ENCODE measurements at places on chromosomes 6 and 20.

DNA sequence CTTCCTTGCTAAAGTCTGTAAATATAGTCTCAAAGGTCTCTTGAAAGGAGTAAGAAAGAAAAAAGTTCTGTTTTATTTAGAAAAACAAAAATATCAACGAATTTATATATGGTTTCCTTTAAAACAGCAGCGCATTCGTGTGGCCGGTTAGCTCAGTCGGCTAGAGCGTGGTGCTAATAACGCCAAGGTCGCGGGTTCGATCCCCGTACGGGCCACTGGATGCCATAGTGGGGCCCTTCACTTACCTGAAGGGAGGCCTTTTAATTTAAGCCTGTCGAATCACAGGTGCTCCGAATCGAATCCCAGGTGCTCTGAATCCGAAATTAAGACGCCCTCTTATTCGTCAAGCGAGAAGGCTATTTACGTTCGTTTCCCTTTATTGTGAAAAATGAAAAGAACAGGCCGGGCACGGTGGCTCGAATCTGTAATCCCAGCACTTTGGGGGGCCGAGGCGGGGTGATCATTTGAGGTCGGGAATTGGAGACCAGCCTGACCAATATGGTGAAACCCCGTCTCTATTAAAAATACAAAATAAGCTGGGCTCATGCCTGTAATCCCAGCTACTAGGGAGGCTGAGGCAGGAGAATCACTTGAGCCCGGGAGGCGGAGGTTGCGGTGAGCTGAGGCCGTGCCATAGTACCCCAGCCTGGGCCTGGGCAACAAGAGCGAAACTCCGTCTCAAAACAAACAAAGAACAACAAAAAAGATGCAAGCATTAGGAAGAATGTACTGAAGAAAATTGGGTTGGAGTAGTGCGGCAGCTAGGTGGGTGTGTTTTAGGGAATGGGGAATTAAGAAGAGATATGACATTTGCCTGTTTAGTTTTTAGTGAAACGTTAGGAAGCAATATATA lies 195.8 kb upstream of the ZNF184 start:
- DNase-seq = peak; percentile 88

DNA sequence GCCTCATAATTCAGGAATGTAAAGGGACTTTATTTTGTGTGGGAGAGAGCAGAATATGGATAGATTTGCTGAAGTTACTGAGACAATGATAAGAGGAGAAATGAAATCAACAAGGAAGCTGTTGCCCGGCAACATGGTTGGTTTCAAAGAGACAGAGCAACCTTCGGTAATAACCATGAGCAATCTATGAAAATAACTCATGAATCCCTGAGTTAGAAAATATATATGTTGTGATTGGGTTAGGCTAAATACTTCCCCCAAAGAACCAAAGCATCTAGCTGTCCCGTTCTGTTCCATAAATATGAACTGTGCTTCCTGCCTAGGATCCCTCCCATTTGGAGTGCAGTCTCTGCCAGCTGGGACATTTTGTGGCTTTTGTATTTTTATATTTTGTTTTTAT lies 23.1 kb downstream of the SERPINB1 start:
- peak; percentile 52 for DNase-seq

- DNase-seq = peak; percentile 4
Observed at GRCh38 chr6:112877134-112878100, 530.3 kb downstream of the RFPL4B start.

DNA sequence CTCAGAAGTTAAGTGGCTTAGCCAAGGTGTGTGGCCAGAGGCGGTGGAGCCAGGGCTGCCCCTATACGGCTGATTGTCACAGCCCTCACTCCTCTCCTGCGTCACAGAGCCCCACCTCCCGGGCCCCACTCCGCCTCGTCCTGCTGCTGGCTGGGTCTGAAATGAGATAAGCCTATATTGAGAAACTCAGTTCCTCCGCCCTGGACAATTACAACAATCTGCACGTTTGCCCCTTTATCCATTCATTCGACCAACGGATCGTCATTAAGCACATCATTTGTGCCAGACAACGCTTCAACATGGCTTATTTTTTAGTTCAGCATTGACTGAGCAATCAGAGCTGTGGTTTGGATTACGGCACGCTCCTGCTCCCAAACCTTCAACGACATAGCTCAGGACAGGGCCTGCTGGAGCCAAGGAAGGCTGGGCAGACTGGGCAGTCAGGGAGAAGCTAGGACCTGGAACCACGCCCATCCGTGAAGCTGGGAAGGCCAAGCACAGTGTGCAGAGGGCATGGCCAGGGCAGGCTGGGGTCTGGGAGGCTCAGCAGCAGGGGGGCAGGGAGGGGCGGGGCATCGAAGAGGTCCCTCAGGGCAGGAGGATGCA lies 16.6 kb upstream of the EZR start:
- DNase-seq = peak; percentile 88

DNA sequence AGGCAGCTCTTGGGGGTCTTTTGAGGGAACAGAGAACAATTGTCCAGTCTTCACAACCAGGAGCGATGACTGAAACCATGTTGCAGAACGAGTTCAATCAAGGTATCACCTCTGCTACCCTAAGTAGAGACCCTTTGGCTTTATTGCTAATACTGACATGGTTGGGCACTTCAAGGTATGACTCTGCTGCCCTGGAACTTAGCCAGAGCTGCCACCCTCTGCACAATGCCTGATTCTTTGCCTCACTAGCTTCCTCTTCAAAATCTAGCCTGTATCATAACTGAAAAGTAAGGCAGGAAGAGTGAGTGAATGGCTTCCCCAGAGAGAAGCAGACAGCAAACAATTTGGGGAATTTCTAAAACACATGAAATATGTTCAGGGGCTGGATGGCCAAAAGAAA lies 592.7 kb upstream of the NRSN1 start:
- DNase-seq = no peak

DNA sequence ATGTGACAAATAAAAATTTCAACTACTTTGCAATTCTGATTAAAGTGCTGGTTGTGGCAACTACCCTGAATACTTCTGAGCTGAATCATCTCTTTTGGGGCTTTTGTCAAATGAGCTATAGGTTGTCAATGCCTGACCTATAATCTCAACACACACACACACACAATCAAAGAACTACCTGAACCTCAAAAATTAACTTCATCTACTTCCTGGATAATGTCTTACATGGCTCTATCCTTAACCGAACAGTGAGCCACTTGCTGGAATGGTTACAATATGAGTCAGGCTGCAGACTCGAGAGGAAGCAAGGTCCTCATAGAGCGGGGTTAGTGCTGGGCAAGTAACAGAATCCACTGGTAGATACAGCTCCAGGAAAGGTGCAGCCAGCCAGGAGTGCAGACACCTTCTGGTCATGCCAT lies 70.6 kb upstream of the DST start:
- DNase-seq = no peak

DNA sequence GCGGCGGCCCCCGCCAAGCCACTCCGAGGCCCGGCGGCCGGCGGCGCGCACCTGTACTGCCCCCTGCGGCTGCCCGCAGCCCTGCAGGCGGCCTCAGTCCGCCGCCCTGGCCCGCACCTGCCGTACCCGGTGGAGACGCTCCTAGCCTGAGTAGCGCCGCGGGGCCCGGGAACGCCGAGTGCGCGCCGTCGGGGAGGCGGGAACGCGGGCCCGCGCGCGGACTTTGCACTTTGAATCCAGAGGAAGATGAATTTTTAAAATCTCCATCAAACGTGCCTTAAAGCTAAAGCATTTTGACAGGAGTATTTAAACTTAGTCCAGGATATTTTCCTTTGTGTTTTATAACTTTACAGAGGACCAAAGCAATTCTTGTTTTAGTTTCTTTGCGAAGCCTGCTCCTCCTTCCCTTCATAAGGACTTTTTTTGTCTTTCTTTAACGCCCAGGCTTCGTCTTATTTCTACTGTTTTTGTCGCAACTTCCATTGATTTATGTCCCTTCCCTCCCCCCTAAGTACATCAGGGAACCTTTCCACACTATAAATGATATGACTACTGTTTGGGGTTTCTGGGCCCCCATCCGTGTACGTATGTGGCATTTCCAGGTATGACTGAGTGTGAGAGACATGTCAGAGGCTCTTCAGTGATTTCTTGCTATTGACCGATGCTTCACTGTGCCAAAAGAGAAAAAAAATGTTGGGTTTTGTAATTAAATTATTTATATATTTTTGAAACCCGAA lies 2.0 kb downstream of the FOXQ1 start:
- DNase-seq = peak; percentile 30

GRCh38 chr6:105786890-105787655 lies 299.1 kb upstream of the PRDM1 start:
- DNase-seq = no peak

- no peak for DNase-seq
Observed at GRCh38 chr6:88588938-88589337, 374.5 kb downstream of the RNGTT start.

GRCh38 chr6:148890652-148891404 lies 144.0 kb downstream of the UST start:
- peak; percentile 21 for DNase-seq

All from hematopoietic multipotent progenitor cell treated with erythropoietin and hydrocortisone succinate and interleukin-3 and kit ligand, for 4 days (in vitro differentiated cells).